AG09319 (cell line): ENCODE measurements at places on chromosomes 7 and 10.
A peak's percentile ranks its signal among the peaks of the same experiment; 100 is the strongest.

- DNase-seq = no peak
These were observed 266.1 kb upstream of the KLF6 start for GRCh38 chr10:4051011-4051640.

GRCh38 chr10:46092524-46093081 is 46.5 kb upstream of the MSMB start:
- DNase-seq = no peak

GRCh38 chr7:131249003-131249402 is 78.7 kb upstream of the MKLN1 start:
- DNase-seq = peak; percentile 90

DNA sequence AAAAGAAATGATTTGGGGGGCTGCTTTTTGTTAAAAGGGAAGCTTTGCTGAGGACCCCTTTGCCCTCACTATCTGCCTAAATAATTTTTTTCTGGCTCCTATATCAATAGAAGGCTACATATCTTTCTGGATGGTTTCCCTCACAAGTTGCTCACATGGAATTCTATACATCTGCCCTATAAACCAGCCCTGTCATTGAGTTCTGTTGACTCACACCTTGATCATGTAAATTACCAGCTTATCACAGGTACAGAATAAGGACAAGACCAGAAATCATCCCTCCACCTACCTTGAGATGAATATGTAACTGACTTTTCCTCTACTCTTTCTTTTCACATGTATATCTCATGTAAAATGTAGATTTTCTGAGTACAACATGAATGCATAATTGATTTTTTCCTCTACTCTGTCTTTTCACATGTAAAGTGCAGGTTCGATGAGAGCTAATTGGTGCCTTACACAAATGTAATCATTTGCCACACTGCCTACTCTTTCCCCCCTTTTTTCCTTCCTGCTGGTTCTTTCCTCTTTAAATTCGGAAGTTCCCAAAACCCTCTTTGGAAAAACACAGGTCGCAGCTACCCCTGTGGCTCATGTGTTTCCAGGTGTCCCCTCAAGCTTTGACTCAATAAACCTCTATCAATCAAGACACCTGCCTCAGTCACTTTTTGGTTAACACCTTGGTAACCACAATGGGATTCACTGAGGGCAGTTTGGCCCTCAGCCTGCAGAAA is 12.5 kb downstream of the CYP3A43 start:
- DNase-seq = no peak

DNA sequence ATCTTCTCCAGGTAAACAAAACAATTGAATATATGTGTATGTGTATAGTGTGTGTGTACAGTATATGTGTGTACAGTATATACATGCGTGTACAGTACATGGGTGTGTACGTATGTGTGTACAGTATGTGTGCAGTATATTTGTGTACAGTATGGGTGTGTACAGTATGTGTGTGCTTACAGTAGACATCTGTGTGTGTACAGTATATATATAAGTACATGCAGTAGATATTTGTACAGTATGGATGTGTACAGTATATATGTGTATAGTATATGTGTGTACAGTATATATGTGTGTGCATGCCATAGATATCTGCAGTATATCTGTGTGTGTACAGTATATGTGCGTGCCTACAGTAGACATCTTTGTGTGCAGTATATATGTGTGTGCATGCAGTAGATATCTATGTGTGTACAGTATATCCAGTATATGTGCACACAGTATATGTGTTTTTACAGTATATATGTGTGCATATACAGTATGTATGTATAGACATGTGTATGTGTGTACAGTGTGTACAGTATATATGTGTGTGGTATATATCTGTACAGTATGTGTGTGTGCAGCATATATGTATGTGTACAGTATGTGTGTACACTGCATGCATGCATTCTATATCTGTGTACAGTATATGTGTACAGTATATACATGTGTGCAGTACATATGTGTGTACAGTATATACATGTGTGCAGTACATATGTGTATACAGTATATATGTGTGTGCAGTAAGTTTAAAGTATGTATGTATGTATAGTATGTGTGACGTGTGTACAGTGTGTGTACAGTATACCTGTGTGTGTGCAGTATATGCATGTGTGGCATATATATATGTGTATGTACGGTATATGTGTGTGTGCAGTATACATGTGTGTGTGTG is 37.3 kb upstream of the SLC39A12 start:
- DNase-seq = no peak

GRCh38 chr10:71696628-71697326 is 22.8 kb downstream of the C10orf105 start:
- DNase-seq = no peak

- peak; percentile 89 for DNase-seq
These were observed 13.7 kb upstream of the KBTBD2 start for GRCh38 chr7:32905175-32905662.

DNA sequence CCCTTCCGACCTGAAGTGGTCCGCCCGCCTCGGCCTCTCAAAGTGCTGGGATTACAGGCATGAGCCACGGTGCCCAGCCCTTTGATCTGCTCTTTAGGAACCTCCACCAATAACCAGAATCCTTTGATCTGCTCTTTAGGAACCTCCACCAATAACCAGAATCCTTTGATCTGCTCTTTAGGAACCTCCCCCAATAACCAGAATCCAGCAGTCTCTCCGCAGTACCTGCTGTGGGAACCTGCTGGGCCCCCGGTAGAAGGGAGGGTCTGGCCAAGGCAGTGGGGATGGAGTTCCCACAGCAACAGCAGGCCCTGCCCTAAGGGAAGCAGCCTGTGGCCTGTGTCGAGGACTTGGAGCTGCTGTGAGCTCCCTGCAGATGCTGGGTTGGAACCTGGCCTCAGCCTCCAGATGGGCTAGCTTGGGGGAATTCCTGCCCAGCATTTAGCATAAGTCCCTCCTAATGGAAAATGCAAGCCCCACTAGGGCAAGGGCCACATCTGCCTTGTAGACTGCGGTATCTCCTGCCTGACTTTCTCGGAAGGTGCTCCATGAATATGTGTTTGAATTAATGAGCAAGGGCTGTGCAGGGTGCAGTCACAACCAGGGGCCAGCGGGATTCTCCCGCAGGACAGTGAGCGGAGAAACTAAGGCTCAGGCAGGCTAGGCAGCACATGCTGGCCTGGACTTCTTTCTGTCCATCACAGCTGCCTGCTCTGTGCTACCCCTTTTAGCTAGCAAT is 165.8 kb downstream of the UBE2H start:
- DNase-seq = no peak

GRCh38 chr7:123621707-123622106 is 20.1 kb downstream of the ASB15 start:
- no peak for DNase-seq

DNA sequence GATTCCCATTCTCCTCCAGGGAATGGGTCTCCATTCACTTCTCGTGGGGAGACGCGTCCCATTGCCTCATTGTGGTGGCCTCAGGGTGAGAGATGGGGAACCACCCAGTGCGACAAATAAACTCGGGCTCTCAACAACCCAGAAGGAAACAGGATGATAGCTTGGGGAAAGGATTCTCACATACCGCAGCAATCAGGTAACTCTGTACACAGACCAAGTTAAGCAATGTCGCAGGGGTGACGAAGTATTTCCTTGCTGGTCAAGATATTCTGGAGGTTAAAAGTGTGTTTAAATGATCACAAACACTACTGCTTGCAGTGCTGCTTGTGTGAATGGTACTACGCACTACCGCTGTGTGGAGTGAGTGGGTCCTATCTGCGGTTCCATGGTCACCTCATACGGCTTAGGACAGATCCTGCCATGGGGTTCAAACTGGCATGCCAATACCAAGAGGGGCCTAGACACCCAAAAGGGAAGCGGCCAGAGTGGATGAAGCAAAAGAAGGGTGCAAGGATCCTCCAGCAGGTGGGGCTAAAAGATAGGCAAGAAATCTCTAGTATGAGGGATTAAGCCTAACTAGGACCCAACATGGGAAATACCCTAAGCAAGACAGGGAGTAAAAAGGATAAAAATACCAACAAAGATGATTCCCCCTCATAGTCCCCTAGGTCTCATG is 143.8 kb upstream of the TMEM106B start:
- DNase-seq = peak; percentile 8
